ENCODE measurements at places on chromosomes 11 and 22. TPM values are rescaled to one million over a fixed set of nuclear protein-coding genes. Genes with fewer than 3 reads are reported as not detected.

DNA sequence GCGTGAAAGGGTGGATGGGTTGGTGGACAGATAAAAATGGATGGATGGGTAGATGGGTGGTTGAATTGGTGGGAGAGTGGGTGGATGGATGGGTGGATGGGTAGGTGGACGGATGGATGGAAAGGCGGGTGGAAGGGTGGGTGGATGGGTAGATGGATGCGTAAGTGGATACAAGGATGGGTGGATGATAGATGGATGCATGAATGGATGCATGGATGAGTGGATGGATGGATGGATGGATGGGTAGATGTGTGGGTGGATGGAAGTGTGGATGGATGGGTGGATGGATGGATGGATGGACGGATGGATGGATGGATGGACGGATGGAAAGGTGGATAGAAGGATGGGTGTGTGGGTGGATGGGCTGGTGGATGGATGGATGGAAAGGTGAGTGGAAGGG, 77.0 kb upstream of the GRK3 start:
- no peak for DNase-seq

DNA sequence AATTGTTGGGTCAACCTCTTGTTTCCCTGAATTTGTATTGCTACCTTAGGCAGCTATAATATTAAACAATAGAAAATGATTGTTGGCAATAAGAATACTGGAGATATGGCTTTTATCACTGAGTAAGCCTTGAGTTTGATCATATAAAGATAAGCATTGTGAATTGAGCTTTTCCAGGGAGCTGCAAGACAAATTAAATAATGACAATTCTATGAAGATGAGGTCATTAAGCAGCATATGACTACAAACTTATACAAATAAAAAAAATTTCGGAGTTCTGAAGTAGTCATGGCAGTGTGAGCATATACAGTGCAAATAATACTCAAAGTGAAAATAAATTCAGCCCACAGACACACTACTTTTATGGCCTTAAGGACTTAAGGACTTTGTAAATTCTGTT, 161.1 kb upstream of the ANO5 start:
- no peak for DNase-seq

- peak; percentile 95 for DNase-seq
These were observed 15.1 kb downstream of the FXYD6 start for GRCh38 chr11:117861151-117862018.

DNA sequence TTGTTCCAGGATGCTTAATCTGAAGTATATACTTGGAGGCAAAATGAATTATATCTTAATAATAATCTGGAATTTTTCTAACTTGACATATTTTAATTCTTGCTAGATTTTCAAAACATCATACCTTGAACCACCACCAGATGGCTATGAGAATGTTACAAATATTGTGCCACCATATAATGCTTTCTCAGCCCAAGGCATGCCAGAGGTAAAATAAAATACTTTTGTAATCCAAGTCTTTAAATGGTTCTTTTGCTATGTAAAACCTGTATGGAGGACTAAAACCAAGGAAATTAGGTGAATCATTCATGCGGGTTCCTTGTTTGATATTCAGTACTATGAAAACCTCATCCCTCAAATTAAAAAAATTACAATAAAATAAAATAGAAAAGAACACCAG, 14.4 kb downstream of the NAALAD2 start:
- DNase-seq = no peak

GRCh38 chr11:75783416-75784084, 15.0 kb downstream of the DGAT2 start:
- DNase-seq = no peak

DNA sequence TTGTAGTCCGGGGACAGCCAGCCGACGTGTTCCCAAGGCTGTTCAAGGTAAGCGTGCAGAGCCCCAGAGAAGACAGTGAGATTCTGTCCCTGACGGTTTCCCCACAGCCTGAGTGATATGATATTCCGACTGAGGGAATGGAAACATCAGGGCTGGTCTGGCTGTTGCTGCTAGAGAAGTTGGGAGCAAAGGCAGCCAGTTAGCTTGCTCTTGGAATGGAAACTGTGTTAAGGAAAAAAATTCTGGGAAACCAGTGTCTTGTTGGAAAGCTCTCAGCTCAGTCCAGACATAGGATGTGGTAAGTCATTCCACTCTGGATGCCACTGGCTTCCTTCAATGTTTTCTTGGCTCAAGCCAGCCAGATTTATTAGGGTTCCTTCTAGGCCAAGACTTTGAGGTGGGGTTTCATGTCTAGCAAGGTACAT, 8.8 kb downstream of the CRY2 start:
- DNase-seq = no peak

Gene MUC6
- not detected for total RNA-seq

Gene SLC25A18
- 0.66 TPM for total RNA-seq

Gene JAML
- not detected for total RNA-seq

Gene GRIK4
- total RNA-seq = 1.0 TPM

Gene DEPDC5
- total RNA-seq = 13.7 TPM

Gene ROM1
- total RNA-seq = 2.5 TPM

All from H7 (cell line).